ENCODE measurements at places on chromosomes 4 and X.

DNA sequence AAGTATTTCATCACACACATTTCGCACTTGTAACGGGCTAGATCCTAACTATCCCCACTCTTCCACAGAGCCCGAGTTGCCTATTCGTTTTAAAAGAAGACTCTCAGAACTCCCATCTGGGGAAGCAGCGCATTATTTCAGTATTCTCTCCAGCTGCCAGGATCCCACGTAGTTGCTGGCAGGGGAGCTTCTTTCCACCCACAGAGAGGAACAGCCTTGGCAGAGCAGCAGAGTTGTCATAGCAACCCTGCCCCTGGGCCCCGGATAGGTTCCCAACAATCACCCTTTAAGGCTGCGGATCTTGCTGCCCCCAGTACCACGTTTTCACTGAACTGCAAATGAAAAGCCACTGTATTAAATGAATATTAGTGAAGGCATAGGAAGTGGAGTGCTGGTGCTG, 106.7 kb downstream of the GPM6A start:
- DNase-seq = no peak

GRCh38 chr4:181671672-181672071, 571.5 kb upstream of the TENM3 start:
- DNase-seq = no peak

DNA sequence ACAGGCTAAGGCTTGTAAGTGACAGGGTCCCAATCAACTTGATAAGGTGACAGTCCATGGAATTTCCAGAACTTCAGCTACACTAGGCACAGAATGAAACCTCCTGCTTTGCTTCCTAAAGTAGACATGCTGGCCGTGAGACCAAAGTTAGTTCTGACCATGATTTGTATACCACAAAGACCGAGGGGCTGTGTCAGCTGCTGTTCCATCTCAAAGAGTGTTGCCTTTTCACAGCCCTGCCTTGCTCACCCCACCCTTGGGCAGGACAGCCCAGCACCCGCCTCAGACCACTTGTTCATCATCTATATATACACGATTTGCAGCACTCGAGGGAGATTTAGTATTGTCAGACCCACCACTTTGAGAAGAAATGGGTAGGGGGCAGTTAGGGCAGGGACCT, 5.3 kb downstream of the IDS start:
- DNase-seq = no peak

DNA sequence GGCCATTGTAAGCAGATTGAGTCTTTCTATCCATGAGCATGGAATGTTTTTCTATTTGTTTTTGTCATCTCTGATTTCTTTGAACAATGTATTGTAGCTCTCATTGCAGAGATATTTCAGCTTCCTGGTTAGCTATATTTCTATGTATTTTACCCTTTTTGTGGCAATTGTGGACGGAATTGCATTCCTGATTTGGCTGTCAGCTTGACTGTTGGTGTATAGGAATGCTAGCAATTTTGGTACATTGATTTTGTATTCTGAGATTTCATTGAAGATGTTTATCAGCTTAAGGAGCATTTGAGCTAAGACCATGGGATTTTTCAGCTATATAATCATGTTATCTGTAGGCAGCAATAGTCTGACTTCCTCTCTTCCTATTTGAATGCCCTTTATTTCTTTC, 154.6 kb downstream of the GUCY2F start:
- no peak for DNase-seq

DNA sequence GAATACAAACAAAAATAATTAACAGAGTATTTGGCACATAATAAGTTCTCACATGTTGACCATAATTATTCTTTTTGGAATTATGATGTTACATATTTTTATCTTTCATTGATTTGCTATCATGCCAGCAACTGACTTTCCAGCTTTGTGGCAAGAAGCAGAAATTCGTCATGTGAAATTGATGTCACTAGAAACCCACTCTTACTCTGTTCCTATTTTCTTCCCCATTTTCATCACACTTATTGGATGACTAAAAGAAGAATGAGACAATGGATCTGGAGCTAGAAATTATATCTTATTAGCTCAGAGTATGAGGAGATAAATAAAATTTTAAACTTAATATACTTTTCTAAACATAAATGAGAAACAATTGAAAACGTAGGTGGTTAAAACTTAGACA, 31.9 kb downstream of the EGF start:
- no peak for DNase-seq

DNA sequence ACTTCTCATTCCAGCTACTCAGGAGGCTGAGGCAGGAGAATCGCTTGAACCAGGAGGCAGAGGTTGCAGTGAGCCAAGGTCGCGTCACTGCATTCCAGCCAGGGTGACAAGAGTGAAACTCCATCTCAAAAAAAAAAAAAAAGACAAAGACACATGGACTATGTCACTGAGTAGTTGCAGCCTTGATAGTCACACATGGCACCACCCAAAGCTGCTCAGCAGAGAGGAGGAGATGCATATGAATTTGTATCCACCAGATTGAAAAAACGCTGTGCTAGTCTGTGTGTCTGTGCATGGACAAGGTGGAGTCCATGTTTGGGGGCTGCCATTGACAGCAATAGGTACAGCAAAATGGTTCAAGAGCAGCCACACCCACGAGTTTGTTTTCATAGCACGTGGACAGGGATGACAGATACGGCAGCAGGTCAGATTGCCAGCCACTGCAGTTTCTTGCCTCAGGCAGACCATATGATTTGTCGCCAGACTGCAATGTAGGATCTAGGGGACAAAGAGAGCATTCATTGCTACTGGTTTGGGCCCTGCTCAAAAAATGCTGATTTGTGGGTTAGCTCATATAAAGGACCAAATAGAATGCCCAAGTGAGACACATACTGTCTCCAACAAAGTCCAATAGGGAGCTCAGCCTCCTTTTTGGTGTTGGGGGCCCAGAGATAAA, 89.9 kb downstream of the CEP135 start:
- no peak for DNase-seq

GRCh38 chr4:15425520-15425919, 2.3 kb upstream of the C1QTNF7 start:
- no peak for DNase-seq

DNA sequence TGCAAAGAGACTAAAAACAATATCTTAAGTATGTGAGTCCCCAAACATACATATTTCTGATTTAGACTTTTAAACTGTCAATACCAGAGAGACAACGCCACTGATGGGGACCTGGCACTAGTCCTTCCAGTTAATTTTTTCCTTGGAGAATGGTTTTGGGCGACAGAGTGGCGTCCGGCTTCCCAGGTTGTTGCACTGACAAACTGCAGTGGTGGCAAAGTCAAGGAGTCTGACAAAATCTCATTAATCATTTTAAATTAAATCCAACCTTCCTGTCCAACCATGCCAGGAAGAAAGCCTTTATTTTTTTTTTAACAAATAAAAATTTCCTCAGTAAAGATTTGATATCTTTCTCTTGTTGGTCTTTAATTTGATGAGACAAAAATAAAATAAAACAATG, 52.8 kb downstream of the FBXO8 start:
- no peak for DNase-seq

DNA sequence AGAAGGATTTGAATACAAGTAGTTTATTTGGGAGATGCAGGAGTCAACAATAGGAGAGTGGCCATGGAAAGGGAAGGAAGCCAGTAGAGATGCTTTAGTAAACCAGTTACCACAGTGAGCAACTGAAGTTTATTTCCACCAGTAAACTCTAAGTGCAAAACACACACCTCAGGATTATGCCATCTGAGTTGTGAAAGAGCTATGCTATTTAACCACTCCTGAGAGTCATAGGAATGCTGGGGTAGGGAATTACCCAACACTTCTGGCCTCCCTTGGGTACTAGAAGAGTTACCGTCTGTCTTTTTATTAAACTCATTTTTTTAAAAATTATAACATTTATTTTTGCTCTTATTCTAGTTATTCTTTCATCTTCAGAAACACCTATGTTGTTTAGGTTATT, 834.6 kb upstream of the AMOT start:
- DNase-seq = no peak

GRCh38 chrX:123988423-123989111, 27.1 kb downstream of the STAG2 start:
- no peak for DNase-seq

GRCh38 chr4:43163101-43163792, 270.7 kb downstream of the GRXCR1 start:
- DNase-seq = no peak

GRCh38 chrX:149185087-149185486, 320.0 kb downstream of the IDS start:
- DNase-seq = no peak

DNA sequence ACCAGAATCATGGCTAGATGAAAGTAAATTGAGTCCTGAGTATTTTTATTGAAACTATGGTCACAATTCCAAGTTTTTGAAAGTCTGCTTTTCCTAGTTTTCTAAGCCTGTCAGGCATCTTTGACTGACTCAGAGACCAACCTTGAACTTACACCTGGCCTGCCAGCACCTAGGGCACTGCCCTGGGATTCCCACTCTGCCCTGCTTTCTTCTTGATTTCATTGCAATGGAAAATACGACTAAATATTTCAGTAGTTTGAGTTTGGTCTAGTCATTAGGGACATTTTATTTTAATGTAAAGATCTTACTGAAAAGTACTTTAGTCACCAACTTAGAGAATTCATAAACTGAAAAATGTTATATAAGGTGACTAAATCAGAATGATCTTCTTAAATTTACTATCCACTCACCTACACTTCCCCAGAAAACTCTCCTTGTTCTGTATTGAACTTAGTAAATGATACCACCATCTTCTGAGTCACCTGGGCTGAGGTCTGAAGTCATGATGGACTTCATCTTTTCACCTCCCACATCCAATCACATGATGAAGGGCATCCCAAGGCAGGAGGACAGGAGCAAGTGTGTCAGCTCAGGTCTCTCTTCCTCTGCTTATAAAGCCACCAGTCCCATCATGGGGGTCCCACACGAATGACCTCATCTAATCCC, 11.6 kb upstream of the PYURF start:
- DNase-seq = no peak

- no peak for DNase-seq
Observed at GRCh38 chr4:169220854-169221411, 49.8 kb downstream of the SH3RF1 start.

Measured in activated CD8-positive, alpha-beta memory T cell treated with anti-CD3 and anti-CD28 coated beads for 1 hour (primary cell).